ENCODE measurements at places on chromosomes 1 and 21.

DNA sequence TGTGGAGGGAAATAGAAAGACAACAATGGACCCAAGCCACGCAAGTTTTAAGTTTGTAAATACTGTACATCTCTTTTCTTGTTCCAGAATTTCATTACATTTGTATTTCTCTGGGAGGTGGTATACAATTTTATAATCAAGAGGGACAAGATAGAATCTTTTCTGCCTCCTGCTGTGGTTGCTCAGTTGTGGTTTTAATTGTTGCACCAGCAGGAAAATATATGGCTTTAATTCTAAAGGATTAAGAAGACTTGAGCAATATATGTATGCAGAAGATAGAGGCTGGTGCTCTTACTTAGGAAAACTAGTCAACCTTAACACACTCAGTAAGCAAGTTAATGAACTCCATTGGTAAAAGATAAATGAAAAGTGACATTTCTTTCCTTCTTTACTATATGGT lies 19.8 kb upstream of the ASB17 start:
- no peak for DNase-seq

DNA sequence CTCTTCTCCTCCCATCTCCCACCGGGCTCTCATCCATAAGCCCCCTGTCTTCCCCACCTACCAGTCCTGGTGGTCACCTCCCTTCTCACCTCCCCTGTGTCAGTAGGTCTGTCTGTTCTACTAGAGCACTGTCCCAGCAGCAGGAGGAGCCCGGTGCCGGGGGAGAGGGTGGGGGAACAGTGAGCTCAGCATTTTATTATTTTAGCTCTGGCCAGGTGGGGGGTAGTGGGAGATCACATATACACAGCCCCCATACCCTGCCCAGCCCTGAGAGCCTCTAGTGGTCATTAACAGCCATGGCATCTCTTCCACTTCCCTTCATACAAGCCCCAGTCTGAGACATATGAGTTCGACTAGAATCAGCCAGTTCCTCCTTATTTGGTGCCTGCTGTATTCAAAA lies at the start of gene TMOD4:
TSS of gene TMOD4 (minus strand) at position 119 of the 400 bp plus-strand sequence. CDS start 1,106 bp downstream, outside the sequence.
- no peak for DNase-seq

GRCh38 chr1:55650444-55650843 lies 435.3 kb upstream of the USP24 start:
- no peak for DNase-seq

DNA sequence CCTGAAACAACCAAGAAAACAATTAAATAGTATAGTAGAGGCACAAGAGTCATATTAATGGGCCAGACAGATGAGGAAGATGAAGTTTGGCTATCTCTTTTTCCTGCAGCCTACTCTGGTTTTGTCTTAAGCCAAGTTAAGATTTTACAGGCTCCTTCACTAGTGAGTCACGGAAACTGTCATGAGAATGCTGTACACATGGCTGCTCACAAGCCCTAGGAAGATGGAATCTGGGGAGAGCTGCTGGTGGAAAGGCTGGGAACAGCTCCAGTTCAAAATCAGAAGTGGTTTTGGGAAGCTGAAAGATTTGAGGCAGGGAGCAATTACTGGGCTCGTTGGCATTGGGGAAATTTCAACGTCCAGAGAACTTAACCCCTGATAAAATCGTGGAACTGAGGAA lies 46.4 kb upstream of the S1PR1 start:
- DNase-seq: peak; percentile 51
